Caudate nucleus (tissue), 63 donors: ENCODE measurements at places on chromosomes 16 and 17.

DNA sequence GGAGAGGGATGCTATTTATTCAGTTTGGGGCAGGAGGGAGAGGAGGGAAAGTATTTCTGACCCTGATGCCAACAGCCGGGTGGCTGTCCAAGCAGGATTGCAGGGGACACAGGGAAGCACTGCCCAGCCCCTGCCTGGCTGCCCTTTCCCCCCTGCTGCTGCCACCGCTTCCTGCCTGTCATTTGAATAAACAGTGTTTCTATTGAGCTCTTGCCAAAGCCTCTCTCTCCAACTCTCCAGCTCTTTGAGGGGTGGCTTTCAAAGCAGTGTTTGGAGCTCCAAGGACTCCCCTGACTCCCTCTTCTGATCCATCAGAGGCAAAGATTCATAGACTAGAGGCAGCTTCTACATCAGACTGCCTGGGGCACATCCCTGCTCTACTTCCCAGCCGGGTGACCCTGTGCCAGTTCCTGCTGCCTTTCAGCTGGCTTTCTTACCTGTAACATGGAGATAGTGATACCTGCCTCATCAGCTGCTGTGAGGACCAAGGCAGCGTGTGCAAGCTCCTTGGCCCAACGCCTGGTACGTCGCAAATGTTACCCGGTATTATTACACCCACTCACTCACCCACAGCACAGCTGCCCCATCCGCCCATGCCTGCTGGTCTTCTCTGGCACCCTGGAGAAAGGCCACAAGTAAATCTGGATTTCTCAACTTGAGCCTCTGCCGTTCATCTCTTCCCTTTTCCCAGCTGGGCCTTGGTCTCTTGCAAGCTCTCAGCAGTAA is 9.5 kb downstream of the PROCA1 start:
- DNase-seq: peak; percentile 24

GRCh38 chr16:10984509-10984908 is 40.1 kb downstream of the CLEC16A start:
- DNase-seq: no peak

- DNase-seq: no peak
Measured at GRCh38 chr16:65834688-65835087, 531.8 kb upstream of the CDH5 start.

DNA sequence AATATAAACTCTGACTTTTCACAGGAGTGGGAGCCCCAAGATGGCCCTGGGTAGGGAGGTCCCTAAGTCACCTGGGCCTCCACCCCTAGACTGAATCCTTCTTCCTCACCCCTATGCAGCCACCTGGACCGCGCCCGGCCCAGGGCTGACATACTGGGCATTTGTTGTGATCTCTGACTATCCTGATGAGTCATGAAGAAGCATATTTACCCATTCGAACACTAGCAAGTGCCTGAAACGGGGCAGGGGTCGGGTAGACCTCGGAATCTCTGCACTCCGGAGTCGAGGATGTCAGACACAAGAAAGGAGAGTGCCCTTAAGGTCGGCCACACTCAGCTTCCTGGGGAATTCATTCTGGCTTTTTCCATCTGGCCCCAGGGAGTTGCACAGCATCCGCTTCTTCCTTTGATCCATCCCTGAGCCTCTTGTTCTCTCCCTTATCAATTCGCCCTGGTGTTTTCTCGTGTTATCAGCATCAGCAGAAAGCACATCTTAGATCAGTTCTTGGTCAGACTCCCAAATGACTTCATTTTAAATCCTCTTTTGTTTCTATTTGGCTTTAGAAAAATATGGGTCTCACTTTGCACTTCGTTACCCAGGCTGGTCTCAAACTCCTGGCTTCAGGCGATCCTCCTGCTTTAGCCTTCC is 10.4 kb downstream of the METTL22 start:
- no peak for DNase-seq

DNA sequence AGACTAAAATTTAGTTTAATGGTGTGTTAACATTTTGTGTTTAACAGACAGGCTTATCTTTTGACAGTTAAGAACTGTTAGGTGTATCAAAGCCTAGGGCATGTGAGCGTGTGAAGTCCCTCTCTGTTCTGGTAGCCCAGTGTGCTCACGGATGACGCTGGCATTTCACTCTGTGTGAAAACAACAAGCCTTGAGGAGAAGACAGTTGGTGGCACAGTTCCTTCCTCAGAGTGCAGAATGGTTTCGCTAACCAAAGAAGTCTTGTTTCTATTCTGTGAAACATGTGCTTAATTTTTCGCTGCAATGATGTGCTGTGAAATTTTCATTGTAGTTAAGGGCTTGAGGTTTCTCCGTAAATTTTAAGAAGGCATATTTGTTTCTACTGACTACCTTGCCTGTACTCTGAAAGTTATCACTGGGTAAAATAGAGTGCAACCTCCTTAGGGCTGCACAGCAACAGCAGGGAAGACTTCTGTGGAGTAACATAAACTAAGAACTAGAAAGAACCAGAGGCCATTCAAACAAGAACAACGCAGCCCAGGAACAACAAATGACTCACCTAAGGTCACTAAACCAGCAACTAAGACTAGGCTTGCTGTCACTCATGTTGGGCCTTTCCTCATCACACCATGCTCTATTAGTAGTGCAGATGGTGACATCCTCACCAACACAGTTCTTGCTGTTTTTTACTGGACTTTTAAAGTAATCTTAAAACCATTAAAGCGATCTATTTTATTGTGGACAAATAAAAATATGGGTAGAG is 33.4 kb downstream of the BRD7 start:
- DNase-seq: no peak

DNA sequence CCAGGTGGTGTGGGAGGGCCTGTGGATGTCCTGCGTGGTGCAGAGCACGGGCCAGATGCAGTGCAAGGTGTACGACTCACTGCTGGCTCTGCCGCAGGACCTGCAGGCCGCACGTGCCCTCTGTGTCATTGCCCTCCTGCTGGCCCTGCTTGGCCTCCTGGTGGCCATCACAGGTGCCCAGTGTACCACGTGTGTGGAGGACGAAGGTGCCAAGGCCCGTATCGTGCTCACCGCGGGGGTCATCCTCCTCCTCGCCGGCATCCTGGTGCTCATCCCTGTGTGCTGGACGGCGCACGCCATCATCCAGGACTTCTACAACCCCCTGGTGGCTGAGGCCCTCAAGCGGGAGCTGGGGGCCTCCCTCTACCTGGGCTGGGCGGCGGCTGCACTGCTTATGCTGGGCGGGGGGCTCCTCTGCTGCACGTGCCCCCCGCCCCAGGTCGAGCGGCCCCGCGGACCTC is 798 bp downstream of the CLDN9 start:
- no peak for DNase-seq

DNA sequence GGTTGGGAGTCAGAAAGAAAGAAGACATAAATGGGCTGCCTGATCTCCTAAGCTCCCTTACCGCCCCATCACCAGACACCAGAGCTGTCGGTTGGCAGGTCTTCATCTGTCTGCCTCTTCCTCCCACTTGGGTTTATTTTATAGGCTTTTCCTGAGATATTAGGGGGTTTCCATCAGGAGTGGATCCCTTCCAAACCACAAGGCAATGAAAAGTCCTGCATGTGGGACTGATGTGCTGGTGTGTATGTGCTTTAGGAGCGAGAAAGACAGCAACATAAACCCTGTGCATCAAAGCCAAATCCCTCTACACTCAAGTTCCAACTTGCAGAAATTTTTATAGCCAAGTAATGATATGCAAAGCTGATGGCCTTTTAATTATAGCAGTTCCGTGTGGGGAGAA is 389.5 kb downstream of the SLC39A11 start:
- DNase-seq: no peak
